IMR-90 (cell line): ENCODE measurements at places on chromosomes 3 and 15. TPM values are rescaled to one million over a fixed set of nuclear protein-coding genes. Genes with fewer than 3 reads are reported as not detected.

Gene PAQR5
- 2.7 and 3.3 TPM in 2 replicates for total RNA-seq

Gene PLSCR5
- total RNA-seq, result not detected in 2 replicates

Gene ISL2
- total RNA-seq, result 1.1 and 1.3 TPM in 2 replicates

Gene HTR3E
- total RNA-seq, result not detected in 2 replicates

Gene NGLY1
- total RNA-seq, result 14.9 and 24.2 TPM in 2 replicates

Gene MYO1E
- 35.8 and 37.3 TPM in 2 replicates for total RNA-seq

Gene SAMMSON
- not detected in 2 replicates for total RNA-seq

Gene LRTM1
- total RNA-seq, result not detected in 2 replicates

Gene SFMBT1
- total RNA-seq, result 1.8 and 3.6 TPM in 2 replicates

Gene DRD3
- not detected in 2 replicates for total RNA-seq

Gene TTLL13
- not detected in 2 replicates for total RNA-seq

Gene MST1R
- total RNA-seq, result under 0.01 TPM in 1 of 2 replicates, not detected in the other

Gene GMNC
- 0.18 and 0.28 TPM in 2 replicates for total RNA-seq

Gene SMCO1
- not detected in 2 replicates for total RNA-seq

Gene NR1I2
- not detected in 2 replicates for total RNA-seq

Gene MORC1
- total RNA-seq, result not detected in 2 replicates

Gene SPESP1
- total RNA-seq, result 3.0 and 3.3 TPM in 2 replicates

Gene CASR
- total RNA-seq, result not detected in 2 replicates

Gene C2CD4A
- not detected in 2 replicates for total RNA-seq

Gene NMNAT3
- total RNA-seq, result under 0.01 and 0.36 TPM in 2 replicates

Gene LRRC34
- total RNA-seq, result 0.90 and 1.1 TPM in 2 replicates

Gene ZNF660
- total RNA-seq, result 1.3 and 1.4 TPM in 2 replicates

Gene ESYT3
- total RNA-seq, result under 0.01 TPM in 2 replicates

Gene KNG1
- total RNA-seq, result not detected in 2 replicates
